ENCODE measurements at places on chromosomes 7 and 10.

DNA sequence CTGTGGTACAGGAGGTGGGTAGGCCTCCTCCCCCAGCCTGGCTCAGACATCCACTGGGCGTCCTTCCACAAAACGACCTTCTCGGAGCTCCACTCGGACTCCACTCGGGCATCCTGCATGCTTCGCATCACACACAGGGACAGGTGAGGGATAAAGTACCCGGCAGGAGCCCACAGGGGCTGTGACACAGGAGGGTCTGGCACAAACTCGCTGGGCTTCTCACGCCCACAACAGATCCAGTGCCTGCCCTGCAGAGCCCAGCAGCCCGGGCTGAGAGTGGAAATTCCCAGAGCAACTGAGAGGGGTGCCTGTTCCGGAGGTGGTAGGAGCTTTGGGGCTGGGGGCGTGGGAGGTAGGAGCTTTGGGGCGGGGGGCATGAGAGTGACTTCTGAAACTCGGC lies 108.4 kb downstream of the MKI67 start:
- DNase-seq = no peak

DNA sequence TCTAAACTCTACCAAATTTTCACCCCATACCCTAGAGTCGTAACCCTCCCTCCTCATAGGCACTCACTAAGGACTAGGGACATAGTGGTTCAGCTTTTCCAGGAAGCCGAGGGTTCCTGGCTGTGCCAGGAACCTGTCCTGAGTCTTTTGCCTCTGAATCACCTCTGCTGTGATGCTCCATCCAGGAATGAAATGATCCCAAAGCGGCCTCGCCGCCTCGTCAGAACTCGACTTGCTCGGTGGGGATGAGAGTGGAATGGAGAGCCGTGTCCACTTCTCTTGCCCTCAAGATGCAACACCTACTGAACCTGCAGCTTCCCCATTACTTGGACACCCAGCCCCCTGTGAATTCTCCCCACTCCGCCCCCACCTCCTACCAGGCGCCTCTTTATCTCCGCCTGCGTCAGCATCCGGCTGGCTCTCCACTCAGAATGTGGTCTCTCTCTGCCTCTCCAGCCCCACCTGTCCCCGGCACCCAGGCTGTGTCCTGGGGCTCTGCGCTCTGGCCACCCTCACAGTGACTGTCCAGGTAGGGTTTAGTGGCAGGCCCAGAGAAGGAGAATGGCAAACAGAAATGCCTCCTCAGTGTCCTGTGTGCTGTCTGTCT lies 366.1 kb upstream of the ZNF32 start:
- DNase-seq = no peak

GRCh38 chr10:59362144-59362958 lies at the start of gene FAM13C:
TSS of gene FAM13C (minus strand) at chr10:59362549. CDS start at chr10:59362460, 89 bp downstream.
- DNase-seq = peak; percentile 28

- no peak for DNase-seq
Observed at GRCh38 chr7:100722480-100723212, 2.4 kb downstream of the EPO start.

DNA sequence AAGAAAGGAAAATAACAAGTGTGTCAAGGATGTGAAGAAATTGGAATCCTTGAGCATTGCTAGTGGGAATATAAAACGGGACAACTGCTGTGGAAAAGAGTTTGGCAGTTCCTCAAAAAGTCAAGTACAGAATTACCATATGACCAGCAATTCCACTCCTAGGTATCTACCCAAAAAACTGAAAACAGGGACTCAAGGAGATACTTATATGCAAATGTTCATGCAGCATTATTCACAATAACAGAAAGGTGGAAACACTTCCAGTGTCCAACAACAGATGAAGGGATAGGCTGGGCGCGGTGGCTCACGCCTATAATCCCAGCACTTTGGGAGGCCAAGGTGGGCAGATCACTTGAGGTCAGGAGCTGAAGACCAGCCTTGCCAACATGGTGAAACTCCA lies 33.5 kb downstream of the HSPA12A start:
- no peak for DNase-seq

All from astrocyte of the cerebellum (primary cell).